ENCODE measurements at places on chromosomes 11 and 22.

DNA sequence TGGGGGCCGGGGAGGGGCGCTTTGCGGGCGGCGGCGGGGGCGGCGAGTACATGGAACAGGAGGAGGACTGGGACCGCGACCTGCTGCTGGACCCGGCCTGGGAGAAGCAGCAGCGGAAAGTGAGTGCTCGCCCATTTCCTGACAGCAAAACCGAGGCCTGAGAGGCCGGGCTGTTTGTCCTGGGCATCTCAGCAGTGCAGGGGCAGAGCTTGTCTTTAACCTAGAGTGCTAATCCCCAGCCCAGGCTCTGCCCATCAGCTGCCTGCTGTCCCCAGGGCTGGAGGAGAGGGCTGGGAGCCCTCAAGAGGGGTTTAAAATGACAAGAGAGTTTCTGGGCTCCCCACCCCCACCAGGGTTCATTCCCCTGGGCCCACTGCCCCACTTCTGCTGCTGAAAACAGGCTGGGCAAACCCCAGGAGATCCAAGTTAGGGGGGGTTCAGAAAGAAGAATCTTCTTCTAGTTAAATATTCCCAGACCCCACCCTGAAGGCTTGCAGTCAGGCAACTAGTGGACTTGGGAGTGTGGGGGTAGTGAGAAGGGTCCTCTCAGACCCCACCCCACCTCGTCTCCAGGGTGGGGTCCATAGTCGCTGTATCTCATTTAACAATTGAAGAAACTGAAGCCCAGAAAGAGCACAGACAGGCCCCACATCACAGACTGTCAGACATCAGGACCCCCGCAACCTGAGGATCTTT lies 411 bp downstream of the ACTN3 start:
- DNase-seq, result no peak

- no peak for DNase-seq
Observed at GRCh38 chr22:22603470-22603947, 40.9 kb upstream of the GGTLC2 start.

DNA sequence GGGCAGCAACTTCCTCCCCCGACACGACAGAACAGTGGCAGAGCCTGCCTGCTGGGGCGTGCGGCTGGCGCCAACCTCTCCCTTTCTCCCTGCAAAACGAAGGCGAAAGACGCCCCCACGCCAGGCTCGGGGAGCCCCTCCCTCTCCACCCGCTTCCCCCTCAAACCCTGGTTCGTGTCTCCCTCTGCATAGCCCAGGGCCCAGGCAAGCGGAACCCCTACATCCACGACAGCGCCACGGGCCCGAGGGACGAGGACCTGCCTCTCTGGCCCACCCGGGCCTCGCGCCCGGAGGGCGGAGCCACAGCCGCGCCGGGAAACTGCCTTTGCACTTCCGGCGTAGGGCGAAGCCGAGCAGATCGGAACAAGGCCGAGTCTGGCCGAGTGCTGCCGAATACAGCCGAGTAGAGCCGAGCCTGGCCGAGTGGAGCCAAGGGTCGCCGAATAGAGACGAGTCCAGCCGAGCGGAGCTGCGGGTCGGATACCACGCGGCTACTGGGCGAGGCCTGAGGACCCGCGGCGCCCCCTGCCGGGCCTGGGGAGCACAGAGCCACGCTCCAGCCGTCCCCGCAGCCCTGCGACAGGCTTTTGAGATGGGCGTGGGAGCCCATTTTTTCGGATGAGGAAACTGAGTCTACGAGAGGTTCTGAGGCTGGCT lies 11.2 kb upstream of the C1QTNF6 start:
- DNase-seq, result peak; percentile 100

GRCh38 chr11:7667460-7667859 lies 5.8 kb downstream of the CYB5R2 start:
- no peak for DNase-seq

DNA sequence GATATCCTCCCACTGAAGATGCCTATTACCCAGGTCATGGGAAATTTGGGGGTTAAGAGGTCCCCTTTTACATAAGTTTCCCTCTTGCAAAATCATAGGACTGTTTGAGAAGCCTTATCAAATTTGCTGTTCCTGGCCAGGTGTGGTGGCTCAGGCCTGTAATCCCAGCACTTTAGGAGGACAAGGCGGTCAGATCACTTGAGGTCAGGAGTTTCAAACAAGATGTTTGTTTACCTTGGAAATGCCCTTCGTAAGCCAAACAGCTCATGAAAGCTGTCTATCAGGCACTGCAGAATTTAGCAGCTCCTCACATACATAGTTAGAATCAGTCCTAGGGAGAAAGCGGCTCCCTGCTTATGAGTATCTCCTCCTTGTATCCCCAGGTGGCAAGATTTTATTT lies 4.9 kb upstream of the EI24 start:
- DNase-seq, result no peak

DNA sequence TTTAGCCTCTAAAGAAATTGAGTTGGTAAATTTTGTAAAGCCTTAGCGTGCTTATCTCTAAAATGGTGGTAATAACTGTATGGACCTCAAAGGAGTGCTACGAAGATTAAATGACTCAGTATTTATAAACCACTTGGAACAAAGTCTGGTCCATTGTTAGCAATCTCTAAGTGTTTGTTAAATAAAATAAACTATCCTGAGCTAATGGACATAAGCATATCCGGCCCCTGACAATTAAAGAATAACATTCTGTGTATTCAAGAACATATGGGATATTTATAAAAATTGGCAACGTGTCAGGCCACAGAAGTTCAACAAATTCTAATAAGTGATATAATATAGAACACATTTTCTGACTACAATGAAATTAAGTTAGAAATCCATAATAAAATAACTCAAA lies 71.0 kb downstream of the MYEOV start:
- no peak for DNase-seq

GRCh38 chr22:37910890-37911672 lies 5.0 kb downstream of the MICALL1 start:
- no peak for DNase-seq

DNA sequence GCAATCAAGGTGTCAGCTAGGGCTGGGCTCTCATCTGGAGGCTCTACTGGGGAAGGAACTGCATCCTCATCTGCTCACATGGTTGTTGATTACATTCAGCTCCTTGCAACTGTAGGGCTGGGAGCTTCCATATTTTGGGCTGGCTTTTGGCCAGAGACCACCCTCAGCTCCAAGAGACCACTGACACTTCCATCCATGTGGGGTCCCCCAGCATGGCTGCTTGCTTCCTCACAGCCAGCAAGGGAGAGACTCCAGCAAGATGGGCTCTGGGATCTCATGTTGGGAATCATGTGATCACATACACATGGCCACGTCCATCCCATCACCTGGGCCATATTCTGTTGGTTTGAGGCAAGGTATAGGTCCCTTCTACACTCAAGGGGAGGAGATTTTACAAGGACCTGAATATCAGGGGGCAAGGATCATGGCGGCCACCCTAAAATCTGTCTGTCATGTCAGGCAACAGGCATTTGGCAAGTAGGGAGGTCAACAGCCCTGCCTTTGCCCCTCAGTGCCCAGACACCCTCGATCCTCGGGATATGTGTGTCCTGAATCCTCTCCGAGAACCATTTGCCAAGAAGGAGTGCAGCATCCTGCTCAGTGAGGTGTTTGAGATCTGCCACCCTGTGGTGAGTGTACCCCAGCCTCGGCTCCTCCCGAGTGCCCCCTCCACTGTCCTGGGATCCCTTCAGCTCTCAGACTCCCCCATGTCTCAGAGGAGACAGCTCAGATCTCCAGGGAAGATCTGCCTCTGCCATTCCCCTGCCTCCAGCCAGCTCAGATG lies 48.7 kb downstream of the OTOG start:
- no peak for DNase-seq

- DNase-seq, result no peak
Observed at GRCh38 chr11:120929090-120929489, 94.8 kb upstream of the TBCEL start.

- DNase-seq, result peak; percentile 29
Observed at GRCh38 chr11:133134314-133135173, 397.8 kb downstream of the OPCML start.

DNA sequence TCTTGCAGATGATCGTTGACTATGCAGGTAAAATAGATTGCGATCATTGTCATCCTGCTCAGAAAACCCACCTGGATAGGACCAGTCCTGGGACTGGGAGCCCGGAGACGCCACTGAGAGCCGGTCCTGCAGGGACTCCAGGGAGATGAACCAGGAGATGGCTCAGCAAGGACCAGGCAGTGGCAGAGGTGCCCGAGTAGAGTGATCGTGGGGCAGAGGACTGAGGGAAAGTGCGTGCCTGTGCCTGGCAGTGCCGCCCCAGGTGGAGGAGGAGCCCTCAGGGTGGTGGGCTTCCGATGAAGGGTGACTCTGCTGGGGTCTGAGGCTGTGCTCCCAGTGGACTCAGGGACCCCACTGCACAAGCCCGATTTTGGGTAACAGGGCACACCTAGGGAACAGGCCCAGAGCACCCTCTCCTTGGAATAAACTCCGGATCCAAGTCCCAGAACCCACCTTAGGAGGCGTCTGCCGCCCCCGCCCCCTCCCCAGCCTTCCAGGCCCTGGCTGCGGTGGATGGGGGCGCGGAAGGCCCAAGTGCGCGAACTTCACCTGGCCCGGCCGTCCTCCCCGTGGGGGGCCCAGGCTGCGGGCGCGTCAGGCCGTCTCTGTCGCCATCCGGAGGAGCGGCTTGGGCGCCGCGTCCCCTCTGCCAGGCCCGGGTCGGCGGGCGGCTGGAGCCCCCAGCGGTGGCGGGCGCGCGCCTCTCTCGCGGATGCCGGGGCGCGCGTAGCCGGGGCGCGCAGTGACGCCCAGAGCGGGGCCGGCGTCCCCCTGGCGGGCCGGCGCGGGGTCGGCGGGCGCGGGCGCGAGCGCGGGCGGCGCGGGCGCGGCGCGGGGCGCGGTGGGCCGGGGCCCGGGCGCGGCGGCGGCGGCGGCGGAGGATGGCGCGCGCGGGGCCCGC lies 1338.8 kb downstream of the BRD1 start:
- no peak for DNase-seq

GRCh38 chr11:90874281-90874680 lies 651.4 kb upstream of the CHORDC1 start:
- no peak for DNase-seq
